Upper lobe of left lung (tissue), 6 donors: ENCODE measurements at places on chromosomes 3 and 15. TPM values are rescaled to one million over a fixed set of nuclear protein-coding genes. Genes with fewer than 3 reads are reported as not detected.

Gene SKIL
- 78.1 TPM for total RNA-seq

Gene GNAT1
- not detected for total RNA-seq

Gene SEMA3G
- total RNA-seq, result 5.1 TPM

Gene SLC24A5
- total RNA-seq, result not detected
